ENCODE measurements at places on chromosomes 1 and 21.

GRCh38 chr1:10497109-10497508 lies 22.4 kb downstream of the PEX14 start:
- no peak for DNase-seq

GRCh38 chr1:29679316-29679715 lies 443.0 kb downstream of the PTPRU start:
- DNase-seq, result no peak

DNA sequence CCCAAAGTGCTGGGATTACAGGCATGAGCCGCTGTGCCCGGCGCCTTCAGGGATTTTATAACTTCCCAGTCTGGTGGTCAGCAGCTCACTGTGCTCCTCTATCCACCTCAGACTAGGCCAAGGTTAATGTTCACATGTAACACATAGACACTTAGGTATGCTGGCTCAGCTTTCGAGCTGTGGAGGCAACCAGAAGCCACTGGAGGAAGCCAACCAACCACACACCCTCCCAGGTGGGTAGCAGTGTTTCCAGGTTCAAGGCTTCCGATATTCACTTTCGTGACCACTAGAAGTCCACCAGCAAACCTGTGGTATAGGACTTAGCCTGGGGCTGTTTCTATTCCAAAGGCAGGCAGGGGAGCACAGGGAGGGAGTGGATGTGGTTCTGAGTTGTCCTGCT lies 255.9 kb upstream of the KIAA0040 start:
- DNase-seq, result no peak

DNA sequence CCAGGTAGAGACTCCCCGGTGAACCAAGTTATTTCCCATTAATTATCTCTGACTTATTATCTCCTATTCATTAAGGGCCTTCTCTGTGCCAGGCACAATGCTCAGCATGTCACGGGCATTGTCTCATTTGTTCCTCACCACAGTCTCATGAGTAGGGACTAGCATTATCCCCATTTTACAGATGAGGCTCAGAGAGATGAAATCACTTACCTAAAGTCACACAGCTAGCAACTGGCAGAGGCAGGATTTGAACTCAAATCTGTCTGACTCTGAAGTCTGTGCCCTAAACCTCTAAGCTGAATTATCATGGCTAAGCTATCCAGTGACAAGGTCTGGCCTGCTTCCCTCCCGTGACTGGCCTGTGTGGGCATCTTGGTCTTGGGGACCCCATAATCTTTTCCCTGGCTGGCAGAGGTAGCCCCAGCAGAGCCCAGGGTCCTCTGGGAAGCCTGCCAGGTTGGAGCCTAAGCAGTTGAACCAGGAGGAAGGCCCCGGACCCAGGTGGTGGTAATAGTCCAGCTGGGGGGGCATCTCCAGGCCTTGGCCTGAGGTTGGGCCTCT lies 4.5 kb downstream of the MAP7D1 start:
- no peak for DNase-seq

DNA sequence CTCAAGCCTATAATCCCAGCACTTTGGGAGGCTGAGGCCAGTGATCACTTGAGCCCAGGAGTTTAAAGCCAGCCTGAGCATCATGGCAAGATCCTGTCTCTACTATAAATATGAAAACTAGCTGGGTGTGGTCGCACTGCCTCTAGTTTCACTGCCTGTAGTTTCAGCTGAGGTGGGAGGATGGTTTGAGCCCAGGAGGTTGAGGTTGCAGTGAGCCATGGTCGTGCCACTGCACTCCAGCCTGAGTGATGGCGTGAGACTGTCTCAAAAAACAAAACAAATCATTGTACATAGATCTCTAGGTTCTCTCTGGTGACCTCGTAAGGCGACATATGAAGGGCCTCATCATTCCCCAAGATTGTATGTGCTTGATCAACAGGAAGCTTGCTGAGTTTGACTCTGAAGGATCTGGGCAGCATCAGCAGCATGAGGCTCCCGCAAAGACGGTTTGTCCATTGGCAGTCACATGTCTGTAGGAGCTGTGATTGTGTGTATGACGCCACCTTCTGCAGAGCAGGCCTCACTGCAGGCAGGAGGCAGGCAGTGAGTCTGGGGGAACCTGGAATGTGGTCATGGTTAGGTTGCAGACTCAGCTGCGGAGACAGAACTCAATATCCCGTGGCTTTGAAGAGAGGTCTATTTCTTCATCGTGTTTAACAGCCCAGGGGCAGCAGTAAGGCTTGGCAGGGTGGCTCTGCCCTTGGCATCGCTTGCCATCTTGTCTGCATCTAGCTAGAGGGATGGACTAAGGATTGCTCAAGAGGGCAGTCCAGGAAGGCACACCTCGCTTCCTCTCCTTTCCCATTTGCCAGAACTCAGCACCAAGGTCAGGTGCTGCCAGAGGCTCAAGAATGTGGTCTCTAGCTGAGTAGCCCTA lies 14.0 kb downstream of the ATP5PO start:
- peak; percentile 64 for DNase-seq

DNA sequence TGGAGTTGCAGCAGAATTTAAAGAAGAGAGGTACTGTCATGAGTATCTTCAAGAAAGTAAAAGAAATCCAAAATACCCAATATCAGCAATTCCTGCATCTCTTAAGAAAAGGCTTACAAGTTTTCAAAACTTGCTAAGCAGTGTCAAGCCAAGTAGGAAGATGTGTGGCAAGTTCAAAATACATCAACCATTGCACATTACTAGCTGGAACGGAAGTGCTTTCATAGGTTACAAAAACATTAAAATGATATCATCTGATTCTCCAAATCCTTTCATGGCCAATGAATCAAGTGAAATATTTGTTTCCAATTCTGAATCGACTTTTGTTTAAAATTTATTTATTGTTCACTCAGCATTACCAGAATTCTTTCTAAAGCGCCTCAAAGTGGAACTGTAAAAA lies 5.7 kb upstream of the ABCA4 start:
- no peak for DNase-seq
